ENCODE measurements at places on chromosomes 13 and 19.

GRCh38 chr19:33302974-33303790, 848 bp upstream of the CEBPA start:
- peak; percentile 52 for DNase-seq

DNA sequence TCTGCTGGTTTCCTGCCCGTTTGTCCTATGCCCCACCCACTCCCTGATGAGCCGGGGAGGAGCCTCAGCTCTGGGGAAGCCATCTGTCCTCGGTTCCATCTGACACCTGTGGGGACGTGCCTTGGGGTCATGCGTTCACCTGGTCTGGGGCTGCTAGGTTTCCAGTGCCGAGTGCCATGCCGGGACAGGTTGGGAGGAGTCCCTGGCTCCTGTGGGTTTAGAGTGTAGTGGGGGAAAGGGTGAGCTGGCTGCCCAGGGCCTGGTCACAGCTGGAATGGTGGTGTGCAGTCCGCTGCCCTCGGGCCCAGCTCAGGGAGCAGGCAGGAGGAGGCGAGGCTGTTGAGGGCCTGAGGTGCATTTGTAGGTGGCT, 2.5 kb downstream of the KDM4B start:
- no peak for DNase-seq

DNA sequence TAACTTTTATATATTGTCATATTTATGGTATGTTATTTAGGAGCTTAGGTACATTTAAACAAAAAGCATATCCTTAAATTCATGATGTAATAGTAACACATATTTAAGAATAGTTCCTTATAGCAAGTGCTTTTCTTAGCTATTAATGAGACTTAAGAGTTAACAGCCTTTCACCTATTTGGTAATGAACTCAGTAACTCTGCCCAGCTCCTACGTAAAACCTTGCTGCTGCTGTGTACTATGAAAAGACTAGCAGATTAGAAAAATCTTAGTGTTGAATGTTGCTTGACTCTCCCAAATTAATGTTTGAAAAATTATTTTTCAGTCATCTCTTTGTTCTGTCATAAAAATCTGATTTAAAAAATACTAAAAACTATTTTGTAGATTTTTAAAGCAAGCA, 6.9 kb downstream of the GPR180 start:
- no peak for DNase-seq

- peak; percentile 10 for DNase-seq
These were observed 114.8 kb upstream of the TDRD3 start for GRCh38 chr13:60282186-60282585.
